ENCODE measurements at places on chromosomes 4 and X. TPM values are rescaled to one million over a fixed set of nuclear protein-coding genes. Genes with fewer than 3 reads are reported as not detected.

DNA sequence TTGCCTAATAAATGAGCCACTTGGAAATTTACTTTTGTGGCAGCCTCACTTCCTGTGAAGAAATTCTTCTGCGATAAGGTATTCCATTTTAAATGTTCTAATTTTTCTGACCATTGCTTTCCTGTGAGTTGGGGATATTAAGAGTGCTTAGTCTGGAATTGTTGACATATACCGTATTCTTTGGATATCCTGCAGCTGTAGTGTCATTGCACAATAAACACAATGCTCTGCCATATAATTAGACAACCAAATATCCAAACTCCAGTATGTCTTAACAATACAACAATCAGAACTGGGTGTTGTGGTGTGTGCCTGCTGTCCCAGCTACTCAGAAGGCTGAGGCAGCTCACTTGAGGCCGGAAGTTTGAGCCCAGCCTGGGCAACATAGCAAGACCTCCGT is 99.4 kb downstream of the LUZP4 start:
- H3K4me1 ChIP-seq: no peaks in the 10 kb centered on the region
- H3K27me3 ChIP-seq: no peaks in the 10 kb centered on the region
- H3K36me3 ChIP-seq: no peaks in the 10 kb centered on the region

DNA sequence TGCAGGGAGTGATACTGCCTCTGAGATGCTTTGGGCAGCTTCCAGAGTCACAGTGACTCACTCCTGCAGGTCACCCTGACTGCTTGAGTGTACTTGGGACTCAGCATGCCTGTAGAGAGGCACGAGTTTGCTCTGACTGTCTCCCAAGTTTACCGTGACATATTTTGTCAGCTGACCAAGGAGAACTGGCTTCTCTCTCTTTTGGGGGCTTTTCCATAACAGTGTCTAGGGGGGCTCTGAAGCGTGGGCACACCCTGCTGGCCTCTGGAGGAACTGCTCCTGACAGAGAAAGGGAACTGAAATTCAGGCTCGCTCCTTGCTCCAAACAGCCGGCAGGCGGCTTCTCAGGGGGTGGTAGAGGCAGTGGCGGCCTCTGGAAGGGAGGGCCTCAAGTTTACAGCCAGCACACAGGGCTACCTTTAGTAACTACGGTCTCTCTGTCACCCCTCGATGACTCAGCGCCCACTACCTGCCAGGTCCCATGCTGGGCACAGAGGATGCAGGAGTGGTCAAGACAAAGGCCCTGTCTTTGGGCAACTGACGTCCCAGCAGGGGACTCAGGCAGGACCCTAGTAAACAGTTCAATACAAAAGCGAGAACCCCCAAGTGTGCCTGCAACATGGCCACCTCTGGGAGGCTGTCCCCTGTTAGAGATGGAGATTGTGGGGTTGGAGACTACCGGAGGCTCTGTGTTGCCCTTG is 17.8 kb downstream of the ZNF185 start:
- H3K4me3 ChIP-seq: no peak overlapping the region
- H3K36me3 ChIP-seq: no peaks in the 10 kb centered on the region

PABPC1L2B gene
- total RNA-seq: 0.27 TPM

XAGE2 gene
- not detected for total RNA-seq

Data from endodermal cell (in vitro differentiated cells).